ENCODE measurements at places on chromosomes 2 and 18.

DNA sequence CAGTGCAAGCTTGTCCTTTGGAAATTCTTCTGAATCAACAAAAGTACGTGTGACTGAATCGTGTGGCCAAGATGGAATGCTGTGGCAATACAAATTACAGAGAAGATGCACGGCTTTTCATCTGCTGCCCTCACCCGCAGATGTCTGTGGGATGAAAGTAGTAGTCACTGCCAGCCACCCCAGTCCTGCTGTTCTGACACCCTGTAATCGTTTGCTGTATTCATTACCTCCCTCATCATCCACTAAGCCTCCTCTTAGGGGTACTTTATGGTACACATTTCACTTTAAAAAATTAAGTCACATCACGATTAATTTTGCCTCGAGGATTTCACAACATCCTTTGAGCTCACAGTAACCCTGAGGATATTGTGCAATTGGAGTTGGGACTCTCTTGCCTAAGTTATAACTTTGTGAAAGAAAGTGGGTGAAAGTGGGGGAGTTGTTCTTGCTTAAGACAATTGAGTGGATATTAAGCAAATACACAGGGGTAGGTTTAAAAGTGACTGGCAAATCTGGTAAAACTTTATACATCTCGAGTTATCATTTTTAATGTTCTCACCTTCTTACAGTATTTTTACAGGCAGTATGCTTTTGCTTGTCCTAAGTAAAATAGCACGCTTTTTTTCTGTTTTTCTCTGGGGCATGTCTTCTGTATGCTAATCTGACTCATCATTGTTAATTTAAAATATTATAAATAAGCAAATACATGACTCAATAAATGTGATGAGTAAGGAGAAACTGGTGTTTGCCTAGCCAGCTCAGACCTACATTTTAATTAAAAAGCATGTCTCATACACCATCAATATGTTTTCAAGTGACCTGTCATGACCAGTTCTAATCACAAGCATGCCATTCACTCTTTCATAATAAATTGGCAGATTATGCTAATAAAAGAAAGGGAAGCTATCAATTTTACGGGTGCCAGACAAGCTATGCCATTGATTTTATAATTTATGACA lies 680.9 kb downstream of the IRS1 start:
- DNase-seq, result peak; percentile 8

DNA sequence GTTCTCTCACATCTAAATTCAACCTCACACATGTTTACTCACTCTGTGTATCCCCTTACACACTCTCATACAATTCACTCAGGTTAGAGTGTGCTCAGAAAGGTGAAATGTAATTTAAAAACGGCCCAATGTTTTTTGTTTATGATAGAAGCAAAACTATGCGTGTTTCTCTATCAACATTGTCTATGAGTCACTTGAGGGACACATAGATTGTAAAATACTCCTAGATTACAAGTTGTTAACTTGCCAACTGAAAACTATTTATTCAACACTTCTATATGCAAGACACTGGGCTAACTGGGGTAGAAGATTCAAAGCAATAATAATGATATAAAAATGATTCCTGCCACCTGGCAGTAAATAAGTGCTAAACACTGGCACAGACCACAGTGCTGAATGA lies 24.6 kb downstream of the CCDC195 start:
- DNase-seq, result no peak

DNA sequence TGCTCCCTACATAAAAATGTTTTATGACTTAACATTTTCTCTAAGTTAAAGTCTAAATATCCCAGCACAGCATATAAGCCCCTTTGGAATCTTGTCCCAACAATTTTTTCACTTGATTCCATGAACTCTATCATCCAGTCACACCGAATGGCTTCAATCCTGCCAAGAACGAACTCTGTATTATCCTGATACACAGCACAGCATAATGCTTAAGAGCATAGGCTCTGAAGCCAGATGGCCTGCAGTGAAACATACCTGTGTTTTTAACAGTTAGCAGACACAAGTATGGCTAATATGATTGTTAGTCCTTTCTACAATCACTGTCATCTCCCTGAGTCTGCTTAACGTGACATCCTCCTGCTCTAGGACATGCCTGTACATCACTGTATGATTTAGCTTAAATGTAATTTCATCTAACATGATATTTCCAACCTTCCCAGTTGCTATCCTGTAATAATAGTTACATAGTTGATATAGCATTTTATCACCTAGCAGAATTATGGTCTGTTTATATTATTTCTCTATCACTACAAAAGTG lies 669.5 kb downstream of the ERBB4 start:
- DNase-seq, result no peak

GRCh38 chr2:70979626-70980025 lies 1.2 kb downstream of the ANKRD53 start:
- DNase-seq, result no peak

DNA sequence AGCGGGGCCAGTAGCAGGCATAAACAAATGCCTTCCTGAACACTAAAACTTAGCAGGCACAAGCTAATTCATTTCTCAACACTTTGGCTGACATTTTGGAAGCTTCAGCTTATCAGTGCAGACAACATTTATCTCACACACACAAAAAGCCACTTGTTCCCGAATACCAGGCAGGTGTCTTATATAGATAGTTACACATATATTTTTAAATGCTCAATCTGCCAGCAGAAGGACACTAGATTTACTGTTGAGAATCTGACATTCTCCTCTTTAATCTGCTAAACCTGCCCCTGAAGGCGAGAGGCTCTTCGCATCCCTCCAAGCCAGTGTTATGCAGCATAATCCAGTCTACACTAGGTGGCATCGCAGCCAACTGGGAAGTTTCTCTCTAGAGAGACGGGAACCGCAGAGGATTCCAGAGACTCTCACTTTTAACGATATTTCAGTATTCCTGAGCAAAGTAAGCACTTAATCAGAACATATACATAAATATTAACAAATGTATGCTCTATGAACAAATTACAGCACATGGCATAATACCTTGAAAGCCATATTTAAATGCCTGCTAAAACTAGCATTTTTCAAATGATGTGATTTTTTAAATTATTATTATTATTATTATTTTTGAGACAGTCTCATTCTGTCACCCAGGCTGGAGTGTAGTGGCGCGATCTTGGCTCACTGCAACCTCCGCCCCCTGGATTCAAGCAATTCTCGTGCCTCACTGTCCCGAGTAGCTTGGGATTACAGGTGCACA lies 90.2 kb upstream of the SCG2 start:
- no peak for DNase-seq

GRCh38 chr18:58290116-58290695 lies 246.2 kb downstream of the NEDD4L start:
- DNase-seq, result no peak

- DNase-seq, result no peak
These were observed 89.8 kb upstream of the KCNH7 start for GRCh38 chr2:162928356-162928755.

DNA sequence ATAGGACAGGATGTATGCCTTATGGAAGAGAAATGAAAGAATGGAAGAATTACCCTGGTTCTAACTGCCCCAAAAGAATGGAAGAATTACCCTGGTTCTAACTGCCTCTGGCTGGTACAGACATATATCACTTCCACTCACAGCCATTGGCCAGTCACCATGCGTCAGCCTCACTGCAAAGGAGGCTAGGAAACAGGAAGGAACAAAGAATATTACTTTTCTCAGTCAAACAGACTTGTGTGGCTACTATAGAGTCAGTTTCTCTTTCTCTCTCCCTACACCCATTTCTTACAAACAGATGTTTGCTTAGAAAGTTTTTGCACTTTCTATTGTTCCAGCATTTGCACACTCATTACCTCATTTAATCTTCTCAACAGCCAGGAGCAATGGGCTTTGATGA lies 1111.1 kb upstream of the KLHL29 start:
- no peak for DNase-seq

GRCh38 chr2:119178776-119179175 lies 20.2 kb upstream of the C1QL2 start:
- DNase-seq, result no peak

DNA sequence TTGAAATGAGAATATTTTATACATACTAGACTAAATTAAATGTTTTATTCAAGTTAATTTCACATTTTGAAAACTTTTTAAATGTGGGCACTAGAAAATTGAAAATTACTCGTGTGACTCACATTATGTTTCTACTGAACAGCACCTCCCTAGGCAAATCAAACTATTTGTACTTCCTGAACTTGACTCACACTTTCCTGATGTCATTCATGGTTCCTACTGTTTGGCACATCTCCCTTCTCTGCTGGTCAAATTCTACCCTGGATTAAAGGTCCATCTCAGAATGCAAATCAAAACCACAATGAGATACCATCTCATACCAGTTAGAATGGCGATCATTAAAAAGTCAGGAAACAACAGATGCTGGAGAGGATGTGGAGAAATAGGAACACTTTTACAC lies 16.7 kb downstream of the LHCGR start:
- DNase-seq, result no peak

DNA sequence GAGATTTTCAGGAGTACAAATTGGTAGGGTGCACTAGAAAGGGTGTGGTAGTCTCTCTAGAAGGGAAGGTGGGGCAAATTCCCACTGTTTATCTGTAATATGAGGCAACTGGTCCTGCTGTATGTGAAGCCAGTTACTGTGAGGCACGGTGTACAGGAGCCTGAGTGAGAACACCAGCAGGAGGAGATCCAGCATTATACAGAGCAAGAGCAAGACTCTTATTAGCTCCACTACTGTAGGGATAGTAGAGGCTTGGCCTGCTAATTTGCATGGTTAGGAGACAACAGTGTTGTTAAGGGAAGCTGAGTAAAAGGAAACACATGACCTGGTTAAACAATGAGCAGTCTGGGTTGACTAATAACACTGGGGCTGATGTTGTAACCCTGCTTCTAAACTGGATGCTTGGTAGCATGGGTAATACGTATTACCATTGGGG lies 76.3 kb upstream of the WDSUB1 start:
- DNase-seq, result no peak

GRCh38 chr2:227460070-227460485 lies 11.9 kb upstream of the AGFG1 start:
- DNase-seq, result peak; percentile 66

DNA sequence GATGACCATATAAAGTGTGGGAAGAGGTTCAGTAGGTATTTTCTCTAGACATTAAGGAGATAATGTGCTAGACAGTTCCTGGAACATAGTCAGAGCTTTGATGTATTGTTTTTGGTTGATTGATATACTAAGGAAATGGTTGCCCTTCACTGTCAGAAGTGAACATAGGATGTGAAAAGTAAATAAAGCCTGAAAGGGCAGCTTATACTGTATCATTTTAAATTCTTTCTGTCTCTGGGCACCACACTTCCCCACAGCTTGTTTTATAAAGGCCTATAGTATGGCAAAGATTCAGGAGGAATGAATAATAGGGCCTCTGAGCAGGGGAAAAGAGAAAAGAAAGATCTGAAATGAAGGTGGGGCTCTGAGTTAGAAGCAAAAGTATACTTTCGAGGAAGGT lies 72.7 kb upstream of the ITPRID2 start:
- DNase-seq, result no peak

Measured in CD4-positive, alpha-beta T cell treated with Interferon alpha-2 for 1 hour (primary cell).